ENCODE measurements at places on chromosomes 7 and 10. TPM values are rescaled to one million over a fixed set of nuclear protein-coding genes. Genes with fewer than 3 reads are reported as not detected.
A peak's percentile ranks its signal among the peaks of the same experiment; 100 is the strongest.

The RFC2 gene
- total RNA-seq: 12.3 TPM

The ZC3HAV1L gene
- 17.1 TPM for total RNA-seq

The RBM48 gene
- 7.4 TPM for total RNA-seq

The CARD11 gene
- not detected for total RNA-seq

The VSIR gene
- 75.3 TPM for total RNA-seq

The GARIN1A gene
- 2.1 TPM for total RNA-seq

DNA sequence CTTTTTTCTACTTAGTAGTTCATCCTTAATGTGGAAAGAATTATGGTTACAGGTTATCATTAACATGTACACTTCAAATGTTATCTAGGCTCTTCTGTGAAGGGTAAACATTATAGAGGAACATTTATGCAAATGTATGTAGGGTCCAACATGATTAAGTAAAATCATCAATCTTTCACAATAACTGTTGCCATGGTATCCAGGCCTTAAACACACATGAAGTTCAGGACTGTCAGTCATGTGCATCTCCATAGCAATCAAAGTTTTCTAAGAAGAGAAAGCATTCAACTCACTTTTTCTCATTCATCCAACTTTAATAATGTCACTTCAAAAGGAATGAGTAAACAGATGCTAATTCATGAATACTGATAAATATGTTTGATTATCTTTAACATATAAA, 83.6 kb downstream of the DNAJC1 start:
- no peak for DNase-seq

DNA sequence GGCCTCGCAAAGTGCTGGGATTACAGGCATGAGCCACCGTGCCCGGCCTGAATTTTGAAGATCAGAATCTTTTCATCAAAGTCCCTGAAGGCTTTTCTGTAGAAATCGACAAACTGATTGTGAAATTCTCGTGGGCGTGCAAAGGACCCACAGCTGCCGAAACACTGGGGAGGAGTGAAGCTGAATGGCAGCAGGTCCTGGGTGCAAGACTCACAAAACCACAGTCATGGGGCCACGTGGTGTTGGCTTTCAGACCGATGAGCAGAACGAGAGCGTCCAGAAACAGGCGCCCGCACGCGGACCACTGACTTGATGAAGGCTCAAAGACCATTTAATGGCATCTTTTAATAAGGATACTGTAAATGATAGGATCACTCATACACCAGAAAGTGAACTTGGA, 24.7 kb upstream of the PRKAR1B start:
- peak; percentile 46 for DNase-seq

- peak; percentile 62 for DNase-seq
These were observed 39.3 kb downstream of the SEPTIN7 start for GRCh38 chr7:35839860-35840854.

DNA sequence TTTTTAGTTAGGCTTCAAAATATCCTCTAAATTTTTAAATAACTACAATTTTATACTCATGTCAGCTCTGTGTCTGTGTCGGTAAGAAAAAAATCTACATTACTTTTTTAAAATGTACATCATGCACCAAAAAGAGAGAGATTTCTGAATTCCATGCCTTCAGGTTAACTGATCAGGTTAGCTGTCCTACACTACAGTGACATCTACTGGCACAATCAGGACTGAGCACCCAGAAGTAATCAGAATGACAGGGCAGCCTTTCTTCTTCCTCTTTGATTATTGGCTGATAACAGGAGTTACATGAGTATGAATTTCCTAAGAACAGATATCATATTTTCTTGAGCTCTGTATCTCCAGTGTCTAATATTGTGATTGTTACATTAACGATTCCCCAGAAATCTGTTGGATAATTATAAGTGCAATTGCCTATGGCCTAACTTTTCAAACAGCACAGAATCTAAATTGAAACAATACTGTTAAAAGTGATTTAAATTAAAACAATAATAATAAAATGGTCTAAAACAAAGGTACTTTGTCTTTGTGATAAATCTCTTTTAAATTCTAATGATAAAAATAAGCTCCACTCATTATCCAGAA, 41.8 kb upstream of the HYCC1 start:
- DNase-seq: peak; percentile 32

DNA sequence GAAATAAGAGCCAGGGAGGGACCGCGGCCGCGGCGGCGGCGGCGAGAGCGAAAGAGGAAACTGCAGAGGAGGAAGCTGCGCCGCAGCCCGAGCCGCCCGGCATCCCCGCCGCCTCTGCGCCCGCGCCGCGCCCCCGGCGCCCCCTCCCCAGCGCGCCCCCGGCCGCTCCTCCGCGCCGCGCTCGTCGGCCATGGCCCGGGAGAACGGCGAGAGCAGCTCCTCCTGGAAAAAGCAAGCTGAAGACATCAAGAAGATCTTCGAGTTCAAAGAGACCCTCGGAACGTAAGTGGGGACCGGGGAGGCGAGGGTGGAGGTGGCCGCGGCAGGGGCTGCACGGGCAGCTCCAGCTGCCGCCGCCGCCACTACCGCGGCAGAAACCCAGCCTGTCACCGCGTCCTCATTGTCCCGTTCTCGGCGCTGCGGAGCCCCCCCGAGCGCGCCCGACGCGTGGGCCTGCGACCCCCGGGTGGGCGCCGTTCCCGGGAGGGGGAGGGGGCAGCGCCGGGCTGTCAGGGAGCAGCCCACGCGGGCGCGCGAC, 351 bp downstream of the CAMK1D start:
- no peak for DNase-seq

Measured in osteoblast (primary cell).